SIG-M5 (cell line): ENCODE measurements at places on chromosomes 16 and 17.

GRCh38 chr17:4785311-4786105 lies 656 bp downstream of the VMO1 start:
- no peak for DNase-seq

GRCh38 chr17:7314719-7315569 lies at the start of gene GPS2:
Gene GPS2 (minus strand): TSS chr17:7315360. CDS start chr17:7315052, 308 bp downstream.
- no peak for DNase-seq

DNA sequence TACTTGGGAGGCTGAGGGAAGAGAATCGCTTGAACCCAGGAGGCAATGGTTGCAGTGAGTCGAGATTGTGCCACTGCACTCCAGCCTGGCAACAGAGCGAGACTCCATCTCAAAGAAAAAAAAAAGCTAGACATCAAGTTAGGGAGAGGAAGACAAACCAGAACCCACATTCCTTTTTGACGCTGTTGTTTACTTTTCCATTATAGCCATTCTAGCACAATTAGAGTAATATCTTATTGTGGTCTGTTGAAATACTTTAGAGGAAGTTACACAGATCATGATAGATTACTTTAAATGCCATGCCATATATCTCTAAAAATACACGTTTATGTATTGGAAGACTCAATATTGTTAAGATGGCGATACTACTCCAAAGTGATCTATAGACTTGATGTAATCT lies 16.5 kb upstream of the ABCC1 start:
- no peak for DNase-seq

GRCh38 chr17:7043497-7044198 lies at the start of gene SLC16A11:
Gene SLC16A11 (minus strand): TSS chr17:7044092. CDS start chr17:7043513, 579 bp downstream.
- DNase-seq, result no peak

GRCh38 chr17:27338536-27338985 lies 44.6 kb downstream of the WSB1 start:
- no peak for DNase-seq

DNA sequence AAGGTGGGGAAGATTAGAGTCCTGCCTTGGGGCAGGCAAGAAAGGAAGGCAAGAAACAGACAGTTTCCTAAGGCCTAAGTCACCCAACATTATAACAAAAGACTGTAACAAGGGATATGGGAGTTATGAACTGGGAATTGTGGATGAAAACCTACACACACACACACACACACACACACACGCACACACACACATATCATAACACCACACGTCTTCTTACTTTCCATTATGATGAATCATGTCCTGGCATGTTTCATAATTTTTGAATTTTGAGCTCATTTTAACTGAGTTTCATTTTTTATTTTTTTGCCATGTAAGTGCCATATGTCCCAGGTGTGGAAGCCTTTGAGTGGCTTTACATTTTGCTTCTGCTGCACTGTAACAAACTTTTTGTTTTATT lies 29.9 kb downstream of the HS3ST2 start:
- no peak for DNase-seq

DNA sequence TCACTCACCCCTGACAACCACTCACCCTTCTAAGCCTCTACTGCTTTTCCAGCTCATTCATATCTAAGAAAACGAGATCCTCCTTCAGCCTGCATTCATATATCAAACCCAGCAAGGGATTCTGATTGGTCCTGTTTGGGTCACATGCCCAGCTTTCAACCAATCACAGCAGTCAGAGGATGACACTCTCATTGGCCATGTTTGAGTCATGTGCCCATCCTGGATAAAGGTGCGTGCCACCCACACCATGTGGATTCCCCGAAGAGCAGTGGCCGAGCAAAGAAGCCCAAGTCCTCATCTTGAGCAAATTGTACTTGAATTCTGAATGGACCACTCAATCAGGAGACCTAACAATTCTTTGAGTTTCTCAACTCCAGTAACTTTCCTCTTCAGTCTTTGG lies 45.0 kb downstream of the SCNN1G start:
- DNase-seq, result no peak

DNA sequence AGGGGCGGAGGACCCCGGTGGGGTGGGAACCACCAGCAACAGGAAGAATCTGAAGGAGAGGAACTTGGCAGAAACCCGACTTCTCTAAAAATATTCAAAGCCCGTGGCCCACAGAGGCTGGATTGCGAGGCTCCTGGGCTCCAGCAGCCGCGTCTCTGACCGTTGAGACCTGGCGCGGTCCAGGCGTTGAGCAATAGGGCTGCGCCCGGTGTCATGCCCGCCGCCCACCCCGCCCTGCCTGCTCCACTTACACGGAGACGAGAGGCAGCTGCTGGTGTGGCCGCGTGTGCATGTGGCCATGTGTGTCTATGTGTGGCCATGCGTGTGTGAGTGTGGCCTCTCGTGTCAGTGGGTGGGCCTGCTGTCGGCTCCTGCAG lies 83.6 kb downstream of the IRF8 start:
- DNase-seq, result peak; percentile 74

DNA sequence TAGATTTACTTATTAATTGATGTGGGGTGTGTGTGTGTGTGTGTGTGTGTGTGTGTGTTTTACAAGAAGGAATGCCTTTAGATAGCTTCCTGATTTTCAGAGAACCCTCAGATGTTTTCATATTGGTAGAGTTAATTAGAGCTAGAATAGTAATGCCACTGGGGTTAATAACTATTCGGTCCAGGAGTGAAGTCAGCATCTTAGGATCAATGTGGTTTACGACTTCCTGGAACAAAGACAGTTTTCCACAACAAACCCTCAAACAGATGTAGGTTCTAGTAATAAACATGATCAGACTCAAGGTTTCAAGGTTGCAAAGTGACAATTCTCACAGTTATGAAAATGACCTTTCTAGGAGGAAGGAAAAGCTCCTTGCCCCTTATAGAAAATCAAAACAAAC lies 12.2 kb upstream of the SLC52A1 start:
- DNase-seq, result no peak

DNA sequence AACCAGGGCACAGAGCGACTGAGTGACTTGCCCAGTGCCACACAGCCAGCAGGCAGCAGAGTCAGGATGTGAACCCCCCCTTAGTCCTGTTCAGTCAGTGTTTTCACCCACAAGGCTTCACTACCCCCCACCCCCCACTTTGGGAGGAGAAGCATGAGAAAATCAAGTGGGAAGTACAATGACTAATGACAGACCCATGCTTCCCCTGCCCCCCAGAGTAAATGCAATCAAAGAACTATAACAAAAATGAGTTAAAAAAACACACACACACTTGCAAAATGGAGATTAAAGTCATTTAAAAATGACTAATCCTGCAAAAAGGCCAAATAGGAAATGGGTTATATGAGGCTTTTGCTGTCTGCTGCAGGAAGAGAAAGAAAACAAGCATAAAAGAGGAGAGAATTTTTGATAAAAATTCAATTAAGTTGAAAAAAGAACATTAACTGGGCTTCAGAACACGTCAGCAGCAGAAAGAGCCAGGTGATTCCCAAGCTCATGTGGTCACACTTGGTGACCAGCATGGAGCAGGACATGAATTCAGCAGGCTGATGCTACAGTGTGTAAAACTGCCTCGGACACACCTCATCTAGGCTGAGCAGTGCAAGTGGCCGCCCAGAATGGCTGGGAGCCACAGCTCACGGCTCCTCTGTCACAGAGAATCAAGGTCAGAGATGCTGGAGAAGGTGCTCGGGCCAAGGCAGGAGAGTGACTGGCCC lies 212.3 kb downstream of the ZNF423 start:
- no peak for DNase-seq

- no peak for DNase-seq
Observed at GRCh38 chr16:17543073-17543472, 72.3 kb upstream of the XYLT1 start.

GRCh38 chr17:67218385-67218950 lies 26.5 kb downstream of the HELZ start:
- no peak for DNase-seq

DNA sequence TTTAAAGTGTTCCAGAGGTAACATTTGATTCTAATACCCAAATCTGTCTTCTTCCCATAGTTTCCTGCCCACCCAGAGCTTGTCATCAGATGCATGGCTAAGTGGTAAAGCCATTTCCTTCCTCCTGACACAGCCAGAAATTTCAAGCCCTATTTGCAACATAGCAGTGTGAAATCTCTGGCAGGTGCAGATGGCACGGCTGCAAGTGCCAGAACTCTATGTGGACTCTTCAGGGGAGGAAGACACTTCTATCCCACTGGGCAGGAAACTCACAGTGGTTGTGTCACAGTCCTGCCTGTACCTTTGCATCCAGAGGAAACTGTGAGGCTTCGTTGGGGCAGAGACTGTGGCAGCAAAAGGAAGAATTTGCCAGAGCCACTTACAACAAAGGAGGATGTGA lies 13.2 kb downstream of the DYNLRB2 start:
- no peak for DNase-seq

DNA sequence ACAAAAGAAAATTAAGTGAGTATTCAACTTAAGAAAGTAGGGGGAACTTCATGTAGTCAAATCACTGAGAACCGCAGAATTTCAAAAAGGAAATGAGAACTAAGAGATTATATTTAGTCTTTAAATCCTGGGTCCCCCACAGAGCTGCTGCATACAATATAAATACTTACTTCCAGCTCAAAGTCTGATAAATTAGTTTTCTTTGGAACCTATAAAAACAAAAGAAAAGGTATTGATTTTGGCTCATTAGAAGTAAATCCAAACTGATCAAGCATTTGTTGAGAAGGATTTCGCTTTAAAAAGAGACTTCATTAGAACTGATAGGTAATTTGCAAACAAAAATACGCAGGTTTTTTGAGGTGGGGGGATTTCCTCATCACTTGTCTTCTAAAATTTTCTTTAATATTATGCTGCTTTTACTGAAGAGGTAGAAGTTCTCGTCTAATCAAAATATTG lies 21.9 kb downstream of the PARN start:
- no peak for DNase-seq

DNA sequence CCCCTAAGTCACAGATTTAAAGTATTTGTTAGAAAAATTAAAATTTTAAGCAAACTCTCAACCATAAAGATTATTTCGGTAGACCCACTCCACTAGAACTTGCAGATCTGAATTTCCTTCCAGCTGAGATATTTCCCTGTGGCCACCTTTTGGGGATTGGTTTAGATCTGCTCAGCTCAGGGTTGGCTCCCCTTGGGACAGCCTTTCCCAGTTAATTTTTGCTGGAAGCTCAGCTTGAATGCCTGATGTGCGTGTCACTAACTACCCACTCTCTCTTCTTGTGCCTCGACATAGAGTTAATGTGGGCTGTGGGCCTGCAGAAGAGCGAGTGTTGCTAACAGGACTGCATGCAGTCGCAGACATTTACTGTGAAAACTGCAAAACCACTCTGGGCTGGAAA lies 57.6 kb downstream of the YPEL2 start:
- no peak for DNase-seq

GRCh38 chr17:34207572-34207971 lies 47.5 kb upstream of the CCL2 start:
- no peak for DNase-seq

GRCh38 chr17:43040655-43041054 lies 15.6 kb downstream of the RND2 start:
- no peak for DNase-seq

- DNase-seq, result no peak
Observed at GRCh38 chr16:56163938-56164337, 27.4 kb upstream of the GNAO1 start.

DNA sequence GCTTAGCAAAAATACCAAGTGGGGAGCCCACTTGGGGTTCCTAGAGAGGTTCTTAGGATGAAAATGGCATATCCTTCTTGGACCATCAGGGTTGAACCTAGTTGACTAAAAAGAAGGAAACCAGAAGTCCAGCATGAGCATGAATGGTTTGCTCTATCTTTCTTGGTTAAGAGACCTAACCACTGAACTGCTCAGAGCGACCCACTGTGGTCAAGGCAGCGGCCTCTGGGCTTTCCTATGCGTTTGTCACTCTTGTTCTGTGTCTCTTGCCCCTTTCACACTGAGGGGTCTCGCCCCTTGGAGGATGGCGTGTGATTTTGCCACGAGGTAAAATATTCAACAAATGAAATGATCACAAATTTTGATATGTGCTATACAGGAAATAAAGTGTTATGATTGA lies 526 bp upstream of the BORCS6 start:
- DNase-seq, result no peak

DNA sequence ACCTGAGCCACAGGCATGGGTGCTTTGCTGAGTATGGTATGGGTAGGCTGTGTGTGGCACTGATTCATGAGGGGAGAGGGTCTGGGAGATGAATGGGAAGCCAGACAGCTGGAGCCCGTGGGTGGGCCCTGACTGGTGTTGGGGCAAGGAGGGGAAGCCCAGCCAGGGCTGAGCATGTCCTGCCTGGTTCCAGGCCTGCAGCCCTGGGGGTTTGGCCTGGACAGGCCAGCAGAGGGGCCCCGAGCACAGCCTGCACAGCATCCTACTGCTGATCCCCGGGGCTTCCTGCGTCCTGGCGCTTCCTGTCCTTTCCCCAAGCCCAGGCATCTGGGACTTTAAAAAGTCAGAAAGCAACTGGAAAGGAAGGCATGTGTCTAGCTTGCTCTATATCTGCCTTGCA lies 4.6 kb upstream of the MVD start:
- no peak for DNase-seq

GRCh38 chr16:68889508-68890150 lies 46.3 kb downstream of the TANGO6 start:
- no peak for DNase-seq

DNA sequence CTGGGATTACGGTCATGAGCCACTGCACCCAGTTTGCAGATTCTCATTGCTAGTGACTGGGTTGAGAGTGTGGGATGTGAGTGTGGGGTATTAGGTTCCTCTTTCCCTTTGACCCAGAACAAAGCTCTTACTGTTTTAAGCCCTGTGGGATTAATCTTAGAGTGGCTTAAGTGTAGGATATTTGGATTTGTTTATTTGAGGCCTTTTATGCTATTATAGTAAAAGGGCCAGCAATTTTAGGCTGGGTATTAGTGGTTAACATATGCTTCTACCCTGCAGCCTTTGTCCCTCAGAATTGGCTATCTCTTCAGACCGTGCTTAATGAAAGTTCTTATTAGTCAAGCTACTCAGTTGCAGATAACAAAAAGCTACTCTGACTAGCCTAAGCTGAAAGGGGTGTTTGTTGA lies 3.2 kb downstream of the SGF29 start:
- DNase-seq, result no peak

DNA sequence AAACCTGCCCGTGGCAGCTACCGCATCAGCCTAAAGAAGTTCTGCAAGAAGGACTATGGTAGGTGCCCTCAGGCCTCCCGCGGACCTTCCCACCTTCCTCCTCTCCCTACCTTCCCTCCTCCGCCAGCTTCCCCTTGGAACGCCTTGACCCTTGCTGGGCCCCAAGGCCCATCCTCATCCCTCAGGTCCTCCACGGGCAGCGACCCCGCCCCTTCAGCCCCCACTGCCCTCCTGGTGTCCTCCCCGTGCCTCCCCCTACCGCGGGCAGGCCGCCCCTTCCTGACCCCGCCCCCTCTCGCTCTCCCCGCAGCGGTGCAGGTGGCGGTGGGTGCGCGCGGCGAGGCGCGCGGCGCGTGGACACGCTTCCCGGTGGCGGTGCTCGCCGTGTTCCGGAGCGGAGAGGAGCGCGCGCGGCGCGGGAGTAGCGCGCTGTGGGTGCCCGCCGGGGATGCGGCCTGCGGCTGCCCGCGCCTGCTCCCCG lies 1.4 kb upstream of the TBC1D24 start:
- no peak for DNase-seq

- no peak for DNase-seq
Observed at GRCh38 chr17:5753421-5753820, 169.1 kb upstream of the NLRP1 start.

- no peak for DNase-seq
Observed at GRCh38 chr17:50130559-50131305, 772 bp upstream of the SAMD14 start.
